ENCODE measurements at places on chromosomes 3 and 15.
A peak's percentile ranks its signal among the peaks of the same experiment; 100 is the strongest.

DNA sequence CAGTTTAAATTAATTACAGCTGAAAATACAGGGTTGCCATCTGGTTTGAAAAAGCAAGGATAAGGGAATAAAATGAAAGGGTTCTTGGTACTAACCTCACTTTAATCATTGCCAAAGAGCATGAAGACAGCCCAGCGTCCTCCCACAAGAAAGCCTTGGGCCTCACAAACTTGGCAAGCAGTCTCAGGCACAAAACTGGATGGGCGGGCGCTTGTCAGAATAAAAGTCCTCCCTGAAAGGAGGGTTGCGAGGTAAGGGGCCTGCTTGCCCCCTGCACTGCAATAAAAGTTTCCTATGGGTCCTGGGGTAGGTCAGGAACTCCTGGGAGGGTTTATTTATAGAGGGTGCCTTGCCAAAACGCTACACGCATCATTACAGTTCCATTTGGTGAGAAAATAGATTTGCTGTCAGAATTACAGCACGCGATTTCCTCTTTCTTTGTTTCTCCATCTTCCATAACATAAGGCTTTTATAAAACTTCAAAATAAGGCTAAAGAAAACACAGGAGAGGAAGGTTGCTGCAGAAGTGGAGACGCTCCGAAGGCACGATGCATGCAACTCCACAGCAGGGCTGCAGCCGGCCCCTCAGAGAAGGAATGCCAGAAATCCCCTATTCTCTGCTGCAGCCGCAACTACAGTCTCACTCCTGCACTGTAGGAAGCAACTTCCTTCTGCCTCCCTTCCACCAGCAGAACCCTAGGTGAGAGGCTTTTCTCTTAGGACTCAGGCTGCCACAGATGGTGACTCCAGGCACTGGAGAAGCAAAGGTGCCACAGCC lies 61.3 kb downstream of the VGLL4 start:
- no peak for DNase-seq

DNA sequence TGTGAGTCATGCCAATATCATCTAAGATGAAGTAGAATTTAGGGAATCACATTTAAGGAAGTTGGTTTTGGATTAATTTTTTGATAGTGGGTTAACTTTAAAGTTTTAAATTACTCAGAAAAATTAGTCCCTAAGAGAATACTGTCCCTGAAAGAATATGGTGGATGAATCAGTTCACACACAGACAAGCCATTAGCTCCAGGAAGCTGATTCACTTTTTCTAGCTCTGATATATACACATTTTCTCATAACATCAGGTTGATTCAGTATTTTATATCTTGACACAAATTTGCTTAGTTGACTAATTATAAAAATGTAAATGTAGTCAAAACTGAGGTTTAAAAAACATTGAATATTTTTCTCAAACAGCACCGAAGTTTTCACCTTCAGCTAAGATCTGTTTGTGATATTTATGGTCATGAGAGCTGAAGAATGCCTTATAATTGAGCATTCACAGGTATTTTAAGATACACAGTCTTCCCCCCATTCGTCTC lies 55.1 kb downstream of the MYH15 start:
- no peak for DNase-seq

GRCh38 chr3:53583161-53583690 lies 88.8 kb downstream of the CACNA1D start:
- DNase-seq = no peak

DNA sequence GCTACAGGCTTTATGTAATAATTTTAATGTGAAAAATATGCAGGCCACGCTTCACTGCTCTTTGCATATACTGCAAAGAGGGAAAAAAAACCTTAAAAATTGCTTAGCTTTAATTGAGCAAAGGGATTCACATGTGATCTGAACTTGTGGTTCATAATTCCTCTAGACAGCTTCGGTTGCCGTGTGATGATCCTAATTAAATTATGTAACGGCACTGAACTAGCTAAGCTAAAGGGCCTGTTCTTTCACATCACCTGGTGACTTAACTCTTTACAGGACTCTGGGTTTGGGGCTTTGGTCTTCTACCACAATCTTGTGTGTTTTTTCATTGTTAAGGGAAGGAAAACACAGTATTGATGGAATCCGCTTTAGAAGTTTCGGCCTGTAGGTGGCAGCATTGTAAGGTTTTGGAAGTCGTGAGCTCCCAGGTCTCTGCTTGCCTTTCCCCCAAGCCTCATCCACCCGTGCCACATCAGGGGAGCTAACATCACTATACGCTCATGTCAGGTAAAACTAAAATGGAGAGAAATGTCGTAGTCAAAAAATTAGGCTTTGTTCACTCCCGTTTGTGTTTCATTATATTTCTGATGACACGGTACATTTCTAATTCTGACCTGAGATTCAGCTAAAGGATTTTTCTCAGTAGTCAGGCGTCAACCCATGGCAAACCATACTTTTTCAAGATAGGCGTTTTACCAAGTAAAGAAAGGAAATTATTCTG lies 205.6 kb upstream of the DPH6 start:
- peak; percentile 1 for DNase-seq

DNA sequence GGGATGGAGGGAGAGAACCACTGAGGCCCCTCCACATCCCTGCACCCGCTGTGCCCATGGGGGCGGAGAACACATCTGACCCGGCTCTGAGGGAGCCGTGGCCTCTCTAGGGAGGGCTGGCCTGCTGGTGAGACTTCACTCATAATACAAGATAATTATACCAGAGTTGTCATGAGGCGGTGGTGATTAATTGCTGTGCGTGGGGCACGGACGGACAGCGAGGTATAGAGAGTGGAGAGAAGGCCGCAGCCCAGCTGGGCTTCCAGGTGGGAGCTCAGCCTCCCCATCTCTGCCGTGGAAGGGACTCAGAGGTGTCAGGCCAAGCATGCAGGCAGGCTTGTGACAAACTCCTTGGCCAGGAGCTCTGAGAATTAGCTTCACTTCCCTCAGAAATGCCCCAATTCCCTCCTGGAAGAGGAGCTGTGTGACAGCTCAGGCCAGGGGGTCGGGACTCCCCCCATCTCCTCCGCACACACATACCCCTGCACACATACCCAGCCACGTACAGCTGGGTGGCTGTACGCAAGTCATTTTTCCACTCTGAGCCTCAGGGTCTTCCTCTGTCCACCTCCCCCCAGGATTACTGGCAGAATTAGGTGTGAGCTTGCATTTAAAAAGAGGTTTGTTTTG lies 6.0 kb upstream of the GATA2 start:
- no peak for DNase-seq

DNA sequence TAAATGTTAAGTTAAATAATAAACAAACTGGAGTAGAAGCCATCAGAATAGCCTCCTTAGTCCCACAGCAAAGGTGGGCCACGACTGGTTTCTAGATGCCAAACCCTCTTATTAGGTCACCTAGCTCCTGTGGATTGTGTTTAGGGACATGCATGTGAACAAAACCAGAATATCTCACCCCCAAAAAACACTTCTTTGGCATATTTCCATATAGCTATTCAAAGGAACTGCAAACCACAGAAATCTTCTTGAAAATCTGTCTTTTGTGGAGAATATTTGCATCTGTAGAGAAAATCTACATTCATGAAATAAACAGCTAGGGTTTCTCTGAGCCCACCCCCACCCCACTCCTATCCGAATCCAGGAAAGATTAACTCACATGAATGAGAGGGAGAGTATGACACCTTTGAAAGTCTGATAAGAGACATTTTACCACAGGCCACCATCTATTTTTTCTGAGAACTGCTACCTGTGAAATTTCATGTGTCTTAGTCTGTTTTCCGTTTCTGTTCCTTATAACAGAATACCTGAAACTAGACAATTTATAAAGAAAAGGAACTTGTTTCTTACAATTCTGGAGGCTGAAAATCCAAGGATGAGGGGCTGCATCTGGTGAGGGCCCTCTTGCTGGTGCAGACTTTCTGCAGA lies 159.4 kb downstream of the NEK10 start:
- no peak for DNase-seq

DNA sequence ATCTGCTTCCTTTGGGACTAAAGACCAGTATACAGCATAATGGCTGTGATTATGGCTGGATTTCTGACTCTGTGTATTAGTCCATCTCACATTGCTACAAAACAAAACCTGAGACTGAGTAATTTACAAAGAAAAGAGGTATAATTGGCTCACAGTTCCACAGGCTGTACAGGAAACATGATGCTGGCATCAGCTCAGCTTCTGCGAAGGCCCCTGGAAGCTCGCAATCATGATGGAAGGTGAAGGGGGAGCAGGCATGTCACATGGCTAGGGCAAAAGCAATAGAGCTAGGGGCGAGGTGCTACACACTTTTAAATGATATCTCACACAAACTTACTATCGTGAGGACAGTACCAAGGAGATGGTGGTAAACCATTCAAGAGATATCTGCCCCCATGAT lies 68.0 kb upstream of the GADL1 start:
- DNase-seq = no peak

- no peak for DNase-seq
These were observed 136.3 kb downstream of the PLD1 start for GRCh38 chr3:171673951-171674350.

DNA sequence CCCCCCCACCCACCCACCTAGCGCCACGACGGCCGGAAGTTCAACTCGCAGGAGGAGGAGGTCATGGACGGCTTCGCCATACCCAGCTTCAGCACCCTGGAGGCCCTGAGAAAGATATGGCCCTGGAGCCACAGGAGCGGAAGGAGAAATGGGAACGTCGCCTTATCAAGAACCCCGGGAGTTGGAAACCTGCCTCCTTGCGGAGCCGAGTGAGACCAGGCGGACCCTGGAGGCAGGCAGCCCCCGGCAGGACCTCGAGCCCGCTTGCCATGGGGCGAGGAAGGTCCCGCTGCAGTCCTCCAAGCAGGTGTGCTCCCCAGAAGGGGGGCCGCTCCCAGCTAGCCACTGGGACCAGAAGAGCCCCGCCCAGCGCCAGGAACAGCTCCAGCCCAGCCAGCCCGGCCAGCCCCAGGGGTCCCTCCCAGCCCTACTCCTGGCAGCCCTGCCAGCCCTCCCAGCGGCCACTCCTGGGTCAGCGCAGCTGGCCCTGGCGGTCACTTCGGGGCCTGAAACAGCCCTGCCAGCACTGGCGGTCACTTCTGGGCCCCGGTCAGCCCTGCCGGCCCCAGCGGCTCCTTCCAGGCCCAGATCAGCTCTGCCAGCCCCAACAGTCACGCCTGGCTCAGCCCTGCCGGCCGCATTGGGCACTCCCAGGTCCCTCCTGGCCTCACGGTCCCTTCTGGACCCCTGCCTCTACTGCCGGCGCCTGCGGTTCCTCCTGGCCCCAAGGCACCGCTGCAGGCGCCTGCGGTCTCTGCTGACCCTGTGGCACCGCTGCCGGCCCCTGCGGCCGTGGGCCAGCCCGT lies 10.3 kb upstream of the ROPN1B start:
- DNase-seq = no peak

DNA sequence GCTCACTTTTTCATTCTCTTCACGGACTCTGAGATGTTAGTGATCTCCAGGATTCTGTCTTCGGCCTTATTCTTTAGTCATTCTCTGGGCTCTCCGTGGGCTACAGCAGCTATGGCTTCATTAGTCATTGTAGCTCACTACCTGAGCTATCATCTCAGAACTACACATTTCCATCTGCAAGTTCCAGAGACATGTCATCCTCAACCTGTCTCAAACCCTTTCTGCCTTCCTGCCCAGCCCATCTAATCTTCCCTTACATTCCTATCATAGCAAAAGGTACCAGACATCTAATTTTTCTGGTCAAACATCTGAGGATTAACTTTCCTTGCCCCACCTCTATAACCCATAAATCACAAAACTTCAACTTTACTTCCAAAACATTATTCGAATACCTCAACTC lies 13.2 kb downstream of the TSPAN3 start:
- no peak for DNase-seq

DNA sequence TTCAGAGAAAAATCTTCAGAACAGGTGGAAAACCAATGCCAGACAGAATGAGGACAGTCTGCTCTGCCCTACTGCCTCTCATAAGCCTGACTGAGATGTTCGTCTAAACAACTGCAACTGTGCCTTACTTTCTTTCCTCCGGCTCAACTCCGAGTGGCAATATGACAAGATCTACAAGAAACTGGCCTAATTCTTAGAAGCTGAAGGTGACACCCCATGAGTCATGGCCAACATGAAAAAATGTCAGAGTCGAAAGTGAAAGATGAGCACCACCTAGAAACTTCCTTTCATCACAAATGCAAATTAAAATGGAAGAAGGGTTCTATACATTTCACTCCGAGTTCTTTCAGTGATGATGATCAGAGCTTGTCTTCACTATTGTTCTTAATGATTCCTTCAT lies 12.9 kb downstream of the PCYT1A start:
- DNase-seq = peak; percentile 61
